ENCODE measurements at places on chromosomes 2 and 18.

- DNase-seq, result no peak
- H3K4me1 ChIP-seq, result no peaks in the 10 kb centered on the region
- H3K36me3 ChIP-seq, result no peaks in the 10 kb centered on the region
Observed at GRCh38 chr18:55906536-55906935, 318.5 kb upstream of the TCF4 start.

- H3K36me3 ChIP-seq, result no peaks in the 10 kb centered on the region
- H3K27ac ChIP-seq, result no peak overlapping the region
- DNase-seq, result no peak
- H3K4me1 ChIP-seq, result no peaks in the 10 kb centered on the region
- H3K4me3 ChIP-seq, result no peak overlapping the region
- no peaks in the 10 kb centered on the region for H3K27me3 ChIP-seq
Observed at GRCh38 chr18:64972545-64972944, 778.3 kb upstream of the CDH7 start.

GRCh38 chr2:170886386-170886785 lies 42.7 kb upstream of the GORASP2 start:
- H3K36me3 ChIP-seq, result no peaks in the 10 kb centered on the region
- DNase-seq, result no peak
- H3K27me3 ChIP-seq, result no peaks in the 10 kb centered on the region
- no peaks in the 10 kb centered on the region for H3K4me1 ChIP-seq

DNA sequence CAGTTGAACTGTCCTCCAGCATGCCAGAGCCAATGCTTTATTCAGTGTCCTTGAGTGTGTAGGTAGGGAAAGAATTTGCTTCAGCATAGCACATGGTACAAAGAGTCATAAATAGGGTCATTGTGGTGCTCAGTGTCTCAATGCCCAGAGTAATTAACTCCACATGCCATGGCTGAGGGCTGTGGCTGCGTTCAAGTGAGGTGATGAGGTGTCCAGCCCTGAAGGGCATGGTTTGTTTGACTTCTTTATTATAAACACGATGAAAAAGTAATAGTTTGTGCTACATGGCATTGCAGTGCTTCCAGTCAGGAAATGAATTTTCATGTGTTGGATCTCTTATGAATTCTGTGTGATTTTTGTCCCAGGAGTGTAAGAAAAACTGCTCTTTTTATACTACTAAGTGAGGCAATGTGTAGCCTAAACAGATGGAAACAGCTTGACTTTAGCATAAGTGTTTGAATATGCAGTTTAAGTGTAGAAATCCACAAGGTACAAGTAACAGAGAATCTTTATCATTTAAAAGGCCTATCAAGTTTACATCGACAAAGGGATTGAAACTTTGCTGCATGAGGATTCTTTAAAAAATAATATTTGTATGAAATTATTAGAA lies 507.9 kb upstream of the CDH2 start:
- H3K27ac ChIP-seq, result no peak overlapping the region
- no peak overlapping the region for H3K4me3 ChIP-seq
- no peak for DNase-seq
- H3K36me3 ChIP-seq, result no peaks in the 10 kb centered on the region

GRCh38 chr18:1304392-1304992 lies 399.8 kb downstream of the ADCYAP1 start:
- no peak overlapping the region for H3K4me3 ChIP-seq
- H3K27ac ChIP-seq, result no peak overlapping the region
- H3K4me1 ChIP-seq, result no peaks in the 10 kb centered on the region
- no peak for DNase-seq
- no peaks in the 10 kb centered on the region for H3K36me3 ChIP-seq
- H3K27me3 ChIP-seq, result no peaks in the 10 kb centered on the region

GRCh38 chr2:165820296-165820695 lies 26.2 kb upstream of the GALNT3 start:
- no peaks in the 10 kb centered on the region for H3K4me1 ChIP-seq
- no peak overlapping the region for H3K4me3 ChIP-seq
- no peaks in the 10 kb centered on the region for H3K27me3 ChIP-seq
- no peak for DNase-seq
- H3K36me3 ChIP-seq, result no peaks in the 10 kb centered on the region

DNA sequence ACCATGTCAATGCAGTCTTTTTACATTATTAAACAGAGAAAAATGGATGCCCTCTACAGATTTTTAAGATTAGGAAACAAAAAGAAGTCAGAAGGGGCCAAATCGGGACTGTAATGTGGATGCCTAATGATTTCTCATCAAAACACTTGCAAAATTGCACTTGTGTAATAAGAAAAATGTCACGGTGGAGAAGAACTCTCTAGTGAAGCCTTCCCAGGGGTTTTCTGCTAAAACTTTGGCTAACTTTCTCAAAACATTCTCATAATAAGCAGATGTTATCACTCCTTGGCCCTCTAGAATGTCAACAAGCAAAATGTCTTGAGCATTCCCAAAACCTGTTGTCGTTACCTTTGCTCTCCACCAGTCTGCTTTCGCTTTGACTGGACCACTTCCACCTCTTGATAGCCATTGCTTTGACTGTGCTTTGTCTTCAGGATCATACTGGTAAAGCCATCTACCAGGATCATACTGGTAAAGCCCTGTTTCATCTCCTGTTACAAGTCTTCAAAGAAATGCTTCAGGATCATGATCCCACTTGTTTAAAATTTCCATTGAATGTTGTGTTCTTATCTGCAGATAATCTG lies 226.8 kb downstream of the TNS1 start:
- peaks cover 12% of the 10 kb centered on the region for H3K36me3 ChIP-seq
- no peak overlapping the region for H3K27ac ChIP-seq
- no peaks in the 10 kb centered on the region for H3K27me3 ChIP-seq
- no peak for DNase-seq
- H3K4me3 ChIP-seq, result no peak overlapping the region

GRCh38 chr2:158723181-158723838 lies 71.8 kb upstream of the DAPL1 start:
- H3K4me3 ChIP-seq, result no peak overlapping the region
- DNase-seq, result no peak
- H3K27me3 ChIP-seq, result no peaks in the 10 kb centered on the region

GRCh38 chr2:241190291-241190981 lies 2.0 kb downstream of the ANO7 start:
- no peaks in the 10 kb centered on the region for H3K27me3 ChIP-seq
- no peak overlapping the region for H3K4me3 ChIP-seq
- no peaks in the 10 kb centered on the region for H3K36me3 ChIP-seq
